ENCODE measurements at places on chromosomes 1 and 21.

DNA sequence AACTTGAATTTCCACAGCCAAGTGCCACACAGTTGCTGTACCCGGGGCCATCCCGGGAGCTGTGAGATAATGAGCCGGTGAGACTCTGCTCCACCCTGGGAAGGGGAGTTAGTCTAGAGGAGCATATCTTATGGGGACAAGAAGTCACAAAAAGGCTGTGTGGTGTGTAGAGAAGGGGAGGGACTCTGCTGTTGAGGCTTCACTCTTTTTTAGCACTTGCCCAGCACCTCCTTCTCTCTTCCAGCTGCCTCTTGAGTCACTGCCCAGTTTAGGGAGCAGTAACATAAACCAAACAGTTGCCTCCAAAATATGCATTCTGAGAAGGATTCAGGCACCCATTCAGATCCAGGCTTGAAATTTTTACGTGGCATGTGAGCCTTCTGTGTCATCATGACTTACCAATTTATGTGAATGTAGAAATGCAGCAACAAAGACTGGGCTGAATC is 744 bp upstream of the WDR26 start:
- DNase-seq: no peak

- no peak for DNase-seq
Observed at GRCh38 chr1:49951385-49951784, 72.4 kb downstream of the AGBL4 start.

GRCh38 chr1:107625405-107626029 is 339.5 kb downstream of the VAV3 start:
- DNase-seq: no peak

- no peak for DNase-seq
Observed at GRCh38 chr21:17269760-17270159, 243.1 kb upstream of the CXADR start.

GRCh38 chr1:231431665-231432415 is 9.8 kb upstream of the EGLN1 start:
- DNase-seq: no peak

DNA sequence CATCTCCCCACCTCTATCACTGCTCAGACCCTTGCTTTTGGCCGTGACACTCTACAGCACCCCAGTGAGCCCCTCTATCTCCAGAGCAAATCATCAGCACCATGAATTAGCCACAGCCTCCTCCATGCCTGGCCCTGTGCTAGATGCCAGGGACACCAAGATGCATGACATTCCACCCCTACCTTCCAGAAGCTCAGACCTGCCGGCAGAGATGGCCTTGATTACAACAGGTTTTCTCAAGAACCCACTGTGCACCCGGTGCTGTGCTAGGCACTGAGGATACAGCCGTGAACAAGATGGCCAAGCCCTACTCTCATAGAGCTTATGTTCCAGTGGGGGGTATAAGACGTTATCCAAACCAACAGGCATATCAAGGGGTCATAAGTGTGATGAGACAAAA is 30.6 kb downstream of the CDK18 start:
- peak; percentile 9 for DNase-seq

DNA sequence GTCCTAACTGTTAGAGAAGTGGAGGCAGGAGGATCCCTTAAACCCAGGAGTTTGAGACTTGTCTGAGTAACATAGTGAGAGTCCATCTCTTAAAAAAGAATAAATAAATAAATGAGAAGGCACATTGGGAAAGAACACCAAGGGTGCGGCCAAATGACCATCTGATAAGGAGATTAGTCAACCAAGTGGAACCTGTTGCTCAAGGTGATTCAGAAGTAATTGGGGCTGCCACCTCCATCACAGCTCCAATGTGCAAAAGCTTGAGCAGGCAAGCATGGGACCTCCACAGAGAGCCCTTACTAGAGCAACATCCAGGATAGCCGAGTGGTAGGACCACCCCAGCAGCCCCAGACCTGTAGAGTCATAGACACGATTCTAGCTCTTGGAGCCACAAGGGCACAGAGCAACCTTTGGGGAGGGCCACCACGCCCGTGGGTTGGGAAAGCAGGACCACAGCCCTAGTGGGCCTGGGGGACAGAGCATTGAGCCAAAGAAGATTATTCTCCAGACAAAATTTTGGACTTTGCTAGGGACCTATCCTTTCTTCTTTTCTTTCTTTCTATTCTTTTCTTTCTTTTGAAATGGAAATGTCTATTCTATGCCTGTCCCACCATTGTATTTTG is 40.9 kb downstream of the KCNK1 start:
- no peak for DNase-seq

- DNase-seq: no peak
Observed at GRCh38 chr1:155941845-155942531, 550 bp downstream of the RXFP4 start.

DNA sequence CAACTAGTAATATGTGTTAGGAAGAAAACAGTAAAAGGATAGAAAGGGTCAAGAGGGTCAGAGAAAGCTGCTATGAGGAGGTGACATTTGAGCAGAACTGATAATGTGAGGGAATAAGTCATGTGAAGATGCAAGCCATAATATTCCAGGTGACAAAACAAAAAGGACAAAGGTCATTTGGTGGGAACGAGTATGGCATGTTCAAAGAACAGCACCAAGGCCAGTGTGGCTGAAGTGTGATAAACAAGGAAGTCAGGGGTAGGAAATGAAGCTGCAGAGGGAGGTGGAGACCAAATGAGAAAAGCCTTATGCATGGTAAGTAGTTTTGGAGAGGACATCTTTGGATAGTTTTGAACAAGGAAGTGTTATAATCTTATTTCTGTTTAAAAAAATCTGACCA is 46.7 kb downstream of the LPGAT1 start:
- DNase-seq: no peak

DNA sequence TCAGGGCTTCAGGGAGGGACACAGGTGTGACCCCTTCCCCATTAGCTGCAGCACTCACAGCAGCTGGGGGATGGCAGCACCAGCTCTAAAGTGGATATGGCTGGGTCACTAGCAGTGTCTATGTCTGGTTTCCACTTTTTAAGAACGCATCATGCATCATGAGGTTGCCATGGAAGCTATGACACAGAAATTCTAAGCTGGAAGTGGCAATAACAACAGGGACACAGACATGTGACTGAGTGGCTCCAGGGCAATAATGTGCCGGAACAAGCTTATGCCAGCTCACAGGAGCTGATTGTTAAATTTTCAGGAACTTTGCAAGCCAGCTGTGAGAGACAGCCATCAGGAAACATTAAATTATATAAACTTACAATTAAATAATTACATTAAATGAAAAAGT is 51.2 kb upstream of the NFASC start:
- DNase-seq: no peak

GRCh38 chr1:238306411-238306810 is 415.7 kb upstream of the ZP4 start:
- DNase-seq: no peak

- no peak for DNase-seq
Observed at GRCh38 chr1:47998396-47998990, 1.3 kb upstream of the TRABD2B start.

- DNase-seq: no peak
Observed at GRCh38 chr1:98112626-98113025, 191.8 kb upstream of the DPYD start.

GRCh38 chr21:43824333-43825241 is 35.2 kb downstream of the RRP1 start:
- no peak for DNase-seq

GRCh38 chr1:87647430-87648177 is 318.9 kb downstream of the LMO4 start:
- no peak for DNase-seq

GRCh38 chr1:81437649-81438048 is 363.1 kb upstream of the ADGRL2 start:
- DNase-seq: no peak

DNA sequence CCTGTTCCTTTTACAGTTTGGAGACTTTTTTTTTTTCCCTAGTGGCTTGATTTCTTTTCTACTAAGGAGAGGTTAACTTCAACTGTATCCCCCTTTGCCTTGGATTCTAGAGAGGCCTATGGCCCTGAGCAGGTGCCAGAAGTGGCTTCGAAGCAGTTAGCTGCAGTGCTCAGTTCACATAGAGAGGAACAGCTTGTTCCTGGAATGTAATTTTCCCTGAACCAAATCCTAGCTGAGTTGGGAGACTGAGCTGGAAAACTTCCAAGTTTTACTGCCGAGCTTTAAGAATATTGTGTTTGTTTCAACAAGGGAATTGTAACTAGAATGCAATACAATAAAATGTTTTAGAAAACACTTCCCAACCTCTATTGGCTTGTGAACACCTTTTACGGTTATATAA is 17.5 kb downstream of the RD3 start:
- DNase-seq: no peak

- DNase-seq: peak; percentile 9
Observed at GRCh38 chr1:62508187-62508758, 71.4 kb downstream of the USP1 start.

DNA sequence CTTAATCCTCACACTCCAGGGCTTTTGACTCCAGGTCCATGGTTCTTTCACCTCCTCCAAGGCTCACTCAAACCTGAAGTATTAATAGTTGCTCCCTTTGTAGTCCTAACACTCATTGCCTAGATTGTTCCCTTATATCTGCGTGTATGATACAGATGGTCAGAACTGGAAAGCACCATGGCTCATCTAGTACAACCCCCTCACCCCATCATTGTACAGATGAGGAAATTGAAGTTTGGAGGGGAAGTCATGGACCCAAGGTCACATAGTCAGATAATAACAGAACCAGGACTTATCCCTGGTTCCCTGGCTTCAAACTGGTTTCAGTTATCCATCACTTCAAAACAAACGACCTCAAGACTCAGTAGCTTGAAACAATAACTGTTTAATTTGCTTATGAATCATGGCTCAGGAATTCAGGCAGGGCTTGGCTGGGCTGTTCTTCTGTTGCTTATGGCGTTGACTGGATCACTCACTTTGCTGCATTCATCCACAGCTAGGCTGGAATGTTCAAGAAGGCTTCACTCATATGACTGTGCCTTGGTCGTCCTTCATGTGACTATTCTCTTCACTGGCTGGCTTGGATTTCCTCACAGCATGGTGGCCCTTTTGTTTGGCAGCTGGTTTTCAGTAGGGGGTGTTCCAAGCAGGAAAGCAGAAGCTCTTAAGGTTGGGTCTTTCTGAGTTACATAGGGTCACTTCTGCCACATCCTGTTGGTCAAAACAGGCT is 5.0 kb downstream of the NOS1AP start:
- no peak for DNase-seq

DNA sequence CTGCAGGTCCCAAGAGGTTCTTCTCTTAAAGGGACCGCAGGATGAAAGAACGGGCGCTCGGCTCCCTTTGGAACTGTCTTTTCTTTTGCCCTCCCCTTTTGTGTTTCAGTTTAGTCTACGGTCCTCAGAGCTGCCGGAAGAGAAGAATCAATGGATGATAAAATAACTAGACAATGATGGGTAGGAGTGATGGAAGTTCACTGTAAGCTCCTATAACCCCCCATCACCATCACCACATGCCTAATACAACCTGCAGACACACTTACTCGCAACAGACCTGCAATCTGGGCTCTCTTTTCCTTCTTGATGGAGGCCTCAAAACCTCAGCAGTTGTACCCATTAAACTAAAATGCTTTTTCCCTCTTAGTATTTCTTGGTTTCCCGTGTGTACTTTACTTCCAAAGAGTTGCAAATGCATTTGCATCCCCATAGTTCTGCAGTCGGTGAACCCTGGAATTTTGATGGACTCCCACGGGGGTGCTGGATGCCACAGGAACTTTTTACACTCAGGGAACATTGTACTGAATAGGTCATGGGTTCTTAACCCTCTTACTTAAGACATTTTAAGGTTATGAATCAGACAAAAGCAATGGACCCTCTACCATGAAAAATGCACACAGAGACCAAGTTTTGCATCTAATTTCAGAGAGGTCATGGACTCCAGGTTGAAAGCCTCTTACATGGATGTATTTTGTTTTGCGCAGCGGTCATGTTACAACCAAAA is 633 bp upstream of the RFX5 start:
- no peak for DNase-seq

GRCh38 chr1:8663915-8664329 is 153.5 kb downstream of the RERE start:
- no peak for DNase-seq

Measured in WERI-Rb-1 (cell line).